ENCODE measurements at places on chromosomes 1 and 21.

- no peak for DNase-seq
Measured at GRCh38 chr1:174902531-174903099, 97.1 kb upstream of the CACYBP start.

DNA sequence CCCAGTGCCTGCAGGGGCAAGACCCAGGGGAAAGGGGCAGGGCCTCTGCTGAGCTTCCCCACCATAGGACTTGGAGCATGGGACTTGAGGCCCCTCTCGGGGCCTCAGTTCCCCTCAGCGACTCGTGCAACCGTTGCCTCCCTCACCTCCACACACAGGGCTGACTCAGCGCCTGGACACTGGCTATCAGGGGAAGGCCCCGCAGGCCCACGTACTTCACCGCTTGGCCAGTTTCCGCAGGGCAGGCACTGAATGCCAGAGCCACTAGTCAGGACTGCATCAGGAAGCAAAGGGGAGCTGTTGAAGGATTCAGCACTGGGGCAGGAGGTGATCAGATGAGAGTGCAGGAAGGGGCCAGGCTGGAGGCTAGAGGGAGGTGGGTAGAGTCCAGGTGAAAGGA lies 15.5 kb upstream of the FAM131C start:
- DNase-seq = no peak

GRCh38 chr1:184716158-184716557 lies 38.5 kb downstream of the EDEM3 start:
- DNase-seq = no peak

- DNase-seq = no peak
Measured at GRCh38 chr1:84403347-84403746, 5.1 kb downstream of the DNASE2B start.

DNA sequence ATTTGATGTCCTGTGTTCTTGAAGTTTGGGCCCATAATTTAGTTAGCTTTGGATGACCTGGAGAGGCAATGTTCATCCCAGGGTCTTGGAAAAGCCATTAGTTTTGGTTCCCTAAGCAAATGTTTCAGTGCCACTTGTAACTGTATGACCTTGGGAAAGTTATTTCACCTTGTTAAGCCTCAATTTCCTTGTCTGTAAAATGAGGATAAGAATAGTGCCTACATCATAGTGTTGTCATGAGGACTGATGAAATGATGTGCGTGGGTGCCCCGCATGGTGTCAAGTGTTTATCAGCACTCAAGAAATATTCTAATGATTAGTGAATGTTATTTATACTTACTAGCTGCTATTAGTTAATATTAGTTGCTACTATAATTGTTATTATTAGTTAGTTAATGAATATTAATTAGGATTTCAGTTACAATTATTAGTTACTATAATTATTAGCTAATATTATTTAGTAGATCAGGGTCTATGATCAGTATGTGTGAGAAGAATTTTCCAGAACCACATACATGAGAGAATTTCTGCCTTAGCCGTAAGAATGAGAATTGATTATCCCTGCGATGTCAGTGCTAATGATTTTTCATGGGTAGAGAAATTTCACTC lies 1.9 kb downstream of the SH3BGR start:
- DNase-seq = no peak

DNA sequence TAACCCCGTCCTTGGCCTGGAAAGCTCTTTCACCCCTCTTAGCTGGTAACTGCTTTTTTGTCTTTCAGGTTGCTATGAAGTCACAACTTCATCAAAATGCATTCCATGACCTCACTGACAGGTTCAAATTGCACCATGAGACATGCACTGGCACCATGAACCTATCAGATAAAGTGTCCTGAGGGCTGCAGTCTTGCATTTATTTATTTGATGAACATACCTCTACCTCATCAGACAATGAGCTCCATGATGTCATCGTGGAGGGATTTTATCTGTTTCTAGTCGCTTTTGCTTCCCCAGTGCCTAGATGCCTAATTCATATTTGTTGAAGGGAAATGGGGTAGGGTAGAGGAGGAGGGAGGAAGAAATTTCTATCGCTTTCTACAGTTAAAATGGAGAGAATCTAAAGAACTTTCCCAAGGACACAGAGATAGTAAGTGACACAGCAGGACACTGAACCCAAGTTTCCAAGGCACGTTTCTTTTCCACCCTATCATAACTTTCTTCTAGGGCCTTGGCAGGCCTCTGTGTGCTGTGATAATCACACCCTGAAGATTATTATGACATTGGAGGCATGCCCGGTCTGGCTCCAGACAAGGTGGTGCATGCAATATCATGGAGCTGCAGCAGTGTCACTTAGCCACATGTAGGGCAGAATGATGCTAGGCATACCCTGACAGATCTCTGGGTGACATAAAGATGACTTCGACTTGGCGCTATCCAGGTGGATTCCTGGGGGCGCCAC lies 69.5 kb downstream of the CD58 start:
- no peak for DNase-seq

- no peak for DNase-seq
Measured at GRCh38 chr1:212587016-212587887, 21.3 kb upstream of the ATF3 start.

GRCh38 chr1:184759112-184759511 lies 4.5 kb upstream of the EDEM3 start:
- DNase-seq = no peak
